ENCODE measurements at places on chromosomes 2 and 18.

GRCh38 chr2:215626812-215627281, 191.0 kb upstream of the FN1 start:
- no peak for DNase-seq

DNA sequence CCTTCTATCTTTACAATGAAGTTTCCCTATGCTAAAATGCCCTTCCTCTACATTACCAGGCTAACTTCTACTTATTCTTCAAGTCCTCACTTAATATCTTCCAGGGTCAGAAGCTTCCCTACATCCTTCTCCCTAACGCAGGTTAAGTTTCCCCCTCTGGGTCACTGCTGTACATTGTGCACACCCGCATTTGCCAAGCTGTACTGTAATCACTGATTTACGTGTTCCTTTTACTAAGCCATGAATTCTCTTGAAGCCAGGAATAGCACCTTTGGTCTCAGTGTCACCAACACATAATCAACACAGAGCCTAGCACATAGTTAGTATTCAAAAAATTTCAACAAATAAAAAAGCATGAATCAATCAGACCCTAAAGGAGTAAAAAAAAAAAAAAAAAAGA, 22.3 kb downstream of the ACVR1 start:
- DNase-seq: no peak

DNA sequence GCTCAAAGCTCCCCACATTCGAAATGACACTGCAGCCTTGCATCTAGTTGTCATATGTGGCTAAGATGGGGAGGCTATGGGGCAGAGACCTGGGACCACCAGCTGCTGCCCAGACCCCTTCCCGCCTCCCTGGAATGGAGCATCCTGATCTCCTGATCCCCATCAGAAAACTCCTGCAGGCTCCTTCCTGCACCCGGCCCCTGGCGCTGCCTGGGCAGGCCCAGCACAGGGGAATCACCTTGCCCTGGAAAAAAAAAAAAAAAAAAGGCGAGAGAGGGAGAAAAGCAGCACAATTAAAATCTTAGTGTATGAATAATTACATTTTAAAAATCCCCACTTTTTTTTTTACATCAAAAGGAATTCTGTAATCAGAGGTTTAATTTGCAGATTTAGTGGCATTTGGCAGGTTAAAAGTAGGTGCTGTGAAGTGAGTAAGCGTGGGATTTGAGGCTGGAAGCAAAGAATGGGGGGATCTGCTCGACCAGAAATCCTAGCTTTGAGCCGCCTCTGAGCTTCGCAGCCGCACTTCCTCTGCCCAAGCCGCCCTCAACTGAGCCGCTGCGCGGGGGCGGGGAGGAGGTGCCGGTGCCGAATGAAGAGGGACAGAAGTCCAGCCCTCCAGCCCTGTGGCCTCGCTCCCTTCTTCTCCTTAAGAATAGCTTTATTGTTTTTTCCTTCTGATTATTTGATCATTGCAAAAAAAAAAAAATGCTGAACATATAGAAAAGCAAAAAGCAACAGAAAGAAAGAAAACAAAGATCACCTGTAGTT, 30.0 kb downstream of the THNSL2 start:
- DNase-seq: peak; percentile 7

GRCh38 chr2:186181625-186182024, 304.4 kb upstream of the ZC3H15 start:
- DNase-seq: no peak

DNA sequence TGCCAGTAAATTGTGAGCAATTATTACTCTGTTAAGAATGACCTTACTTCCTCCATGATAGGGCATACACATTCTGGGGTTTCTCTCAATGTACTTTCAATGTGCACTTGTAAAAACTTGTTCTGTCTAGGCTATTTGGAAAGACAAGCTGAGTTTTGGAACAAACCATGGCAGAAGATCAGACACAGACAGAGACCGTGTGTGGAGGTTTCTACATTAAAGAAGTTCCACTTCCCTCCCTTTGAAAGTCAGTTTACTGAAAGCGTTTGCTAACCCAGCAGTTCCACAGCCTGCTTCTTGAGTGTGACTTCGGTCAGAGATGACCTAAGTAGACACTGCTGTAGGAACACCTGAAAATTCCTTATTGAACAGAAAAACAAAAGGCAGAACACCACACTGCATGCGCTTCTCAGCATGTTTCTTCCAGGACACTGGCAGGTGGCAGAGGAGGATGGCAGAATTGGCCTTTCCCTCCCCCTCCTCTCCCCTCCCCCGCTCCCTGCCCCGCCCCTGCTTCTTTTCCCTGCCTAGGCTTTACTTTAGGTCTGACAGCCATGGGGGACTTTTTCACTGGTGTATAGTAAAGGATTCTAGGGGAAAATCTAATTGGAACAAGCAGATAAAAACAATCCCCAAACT, 109.8 kb downstream of the NOL10 start:
- DNase-seq: no peak

DNA sequence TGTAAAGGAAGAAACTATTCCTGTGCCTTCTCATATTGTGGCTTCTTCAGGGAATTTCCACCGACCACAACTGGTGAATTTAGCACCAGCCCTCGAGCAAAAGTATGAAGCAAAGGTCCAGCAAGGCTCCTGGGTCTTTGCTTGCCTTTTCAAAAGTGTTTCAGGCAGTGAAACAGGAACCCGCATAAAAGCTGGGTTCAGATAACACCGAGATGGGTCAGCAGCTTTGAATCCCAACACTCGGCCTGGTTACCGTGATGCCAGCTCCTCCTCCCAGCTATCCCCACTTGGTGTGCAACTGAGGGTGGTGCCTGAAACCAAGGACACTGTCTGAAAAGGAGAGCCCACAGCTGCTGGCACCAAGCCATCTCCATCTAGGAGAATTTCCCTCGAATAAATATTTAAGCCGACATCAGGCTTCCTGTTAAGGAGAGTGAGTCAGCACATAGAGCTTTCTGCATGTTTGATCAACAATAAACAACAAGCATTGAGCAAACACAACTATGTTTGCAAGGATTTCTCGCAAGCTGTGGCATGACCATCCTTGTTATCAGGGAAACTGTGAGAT, 69.5 kb downstream of the ANTXR1 start:
- DNase-seq: no peak
